Fibroblast of skin of left biceps (primary cell): ENCODE measurements at places on chromosomes 6 and 20.

GRCh38 chr20:21353236-21353635, 44.1 kb downstream of the NKX2-4 start:
- DNase-seq: no peak

DNA sequence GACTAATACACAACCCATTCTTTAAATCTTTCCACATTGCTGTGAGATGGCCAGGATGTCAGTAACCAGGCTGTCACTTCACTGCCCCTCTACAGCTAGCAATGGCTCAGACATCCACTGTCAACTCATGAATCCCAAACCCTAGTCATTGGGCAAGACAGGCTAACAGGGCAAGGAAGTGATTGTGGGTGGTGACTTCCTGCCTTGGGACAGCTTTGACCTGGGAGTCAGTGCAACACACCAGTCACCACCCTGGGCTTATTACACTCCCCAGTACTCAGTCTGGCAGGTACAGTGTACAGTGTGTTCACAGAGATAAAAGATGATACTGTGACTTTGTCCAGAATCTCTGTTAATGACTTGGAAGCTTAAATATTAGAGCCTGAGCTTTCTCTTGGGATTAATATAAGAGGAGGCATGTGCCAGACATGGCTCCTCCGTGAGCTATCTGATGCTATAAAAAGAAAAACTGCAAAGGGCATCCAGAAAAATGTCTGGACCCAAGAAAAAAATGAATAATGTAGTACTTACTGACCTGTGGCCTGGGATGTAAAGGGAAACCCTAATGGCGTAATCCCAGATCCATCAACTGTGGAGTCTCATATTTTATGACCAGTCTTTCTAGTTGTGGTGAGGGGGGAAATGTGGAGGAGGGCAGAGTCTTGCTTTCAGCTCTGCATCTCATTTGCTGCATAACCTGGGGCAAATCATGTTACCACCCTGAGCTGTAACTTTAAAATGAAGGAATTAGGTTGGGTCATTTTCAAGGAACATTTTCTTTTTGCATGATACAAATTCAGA, 244.4 kb downstream of the SLC24A3 start:
- no peak for DNase-seq

- no peak for DNase-seq
These were observed 64.6 kb upstream of the GMDS start for GRCh38 chr6:2310042-2310441.

- peak; percentile 2 for DNase-seq
These were observed 2.1 kb downstream of the PTPRT start for GRCh38 chr20:43187476-43188233.

DNA sequence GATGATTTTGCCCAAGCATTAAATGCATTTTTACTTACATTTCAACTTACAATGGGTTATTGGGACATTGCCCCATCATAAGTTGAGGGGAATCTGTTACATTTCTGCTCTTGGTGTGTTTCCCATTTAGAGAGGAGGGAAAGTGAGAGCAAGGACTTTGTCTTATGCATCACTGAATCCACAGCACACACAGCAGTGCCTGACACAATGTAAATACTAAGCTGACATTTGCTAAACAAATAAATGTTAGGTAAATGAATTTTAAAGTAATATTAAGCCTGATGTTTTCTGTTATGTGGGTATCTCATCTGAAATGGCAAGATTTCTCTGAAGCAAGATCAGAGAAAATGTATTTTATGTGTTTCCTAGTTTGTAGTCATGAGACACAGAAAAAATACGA, 143.6 kb upstream of the STXBP5 start:
- no peak for DNase-seq

DNA sequence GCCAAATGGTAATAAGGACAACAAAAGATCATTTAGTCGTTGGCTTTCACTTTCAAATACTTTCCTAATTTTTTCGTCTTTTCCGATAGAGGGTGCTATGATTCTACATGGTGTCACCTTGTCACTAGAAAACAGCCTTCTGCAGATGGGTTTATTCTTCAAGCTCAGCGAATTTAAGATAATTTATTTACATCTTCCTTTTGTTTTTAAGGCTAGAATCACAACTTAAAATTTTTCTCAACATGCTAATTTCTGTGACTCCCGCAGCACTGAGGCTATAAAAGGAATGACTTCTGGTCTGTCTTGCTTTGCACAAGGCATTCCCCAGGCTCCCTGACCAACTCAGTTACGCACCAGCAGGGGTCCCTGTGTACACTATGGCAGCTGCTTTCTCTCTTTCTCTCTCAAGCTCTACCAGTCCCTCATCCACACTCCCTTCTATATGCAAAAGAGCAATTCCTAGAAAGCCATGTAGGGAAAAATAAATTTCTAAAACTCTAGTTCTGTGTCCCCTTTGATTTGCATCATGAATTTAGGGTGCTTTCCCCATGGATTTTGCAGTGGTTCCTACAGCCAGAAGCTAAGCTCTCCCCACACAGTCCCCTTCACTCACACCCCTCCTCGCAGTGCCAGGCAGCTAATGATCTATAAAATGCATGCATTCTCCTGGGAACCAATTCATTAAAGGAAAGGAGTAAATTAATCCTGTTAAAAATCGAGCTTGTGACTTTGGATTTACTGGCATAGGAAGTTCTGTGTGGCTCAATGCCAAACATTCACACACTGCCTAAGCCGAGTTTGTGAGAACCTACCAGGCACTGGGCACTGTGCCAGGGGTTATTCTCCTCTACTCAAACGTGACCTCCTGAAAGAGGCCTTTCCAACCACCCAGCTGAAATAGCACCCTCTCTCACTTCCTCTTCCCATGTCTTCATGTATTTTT, 74.5 kb downstream of the DCDC2 start:
- no peak for DNase-seq

GRCh38 chr20:35902545-35902941, 51.8 kb downstream of the SCAND1 start:
- no peak for DNase-seq

GRCh38 chr20:60142587-60142986, 184.4 kb downstream of the CDH26 start:
- DNase-seq: no peak

DNA sequence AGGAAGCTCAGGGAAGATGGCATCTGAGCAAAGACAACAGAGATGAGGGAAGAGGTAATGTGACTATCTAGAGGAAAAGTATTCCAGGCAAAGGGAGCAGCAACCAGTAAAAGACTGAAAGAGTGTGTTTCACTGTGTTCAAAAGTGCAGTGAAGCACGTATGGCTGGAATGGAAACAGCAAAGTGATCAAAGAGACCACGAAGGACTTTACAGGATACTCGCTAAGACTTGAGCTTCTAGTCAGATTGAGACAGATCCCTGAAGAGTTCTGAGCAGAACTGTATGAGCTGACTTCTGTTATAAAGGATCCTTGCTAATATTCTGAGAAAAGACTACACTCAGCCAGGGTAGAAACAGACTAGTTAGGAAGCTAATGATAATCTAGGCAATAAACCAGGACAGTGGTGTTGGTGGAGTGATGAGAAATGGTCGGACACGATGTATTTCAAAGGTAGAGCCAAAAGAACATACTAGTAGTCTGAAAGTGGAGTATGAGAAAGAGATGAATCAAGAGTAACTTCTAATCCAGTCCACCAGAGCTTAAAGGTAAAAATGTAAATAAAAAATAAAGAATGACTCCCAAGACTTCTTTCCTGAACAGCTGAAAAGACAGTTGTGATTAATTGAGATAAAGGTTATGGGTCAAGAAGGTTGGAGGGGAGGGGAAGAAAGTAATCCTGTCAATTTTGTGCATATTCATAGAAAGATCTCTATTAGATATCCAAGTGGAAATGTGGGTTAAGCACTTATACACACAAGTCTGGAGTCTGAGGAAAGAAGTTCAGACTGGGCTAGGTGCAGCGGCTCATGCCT, 14.2 kb downstream of the SEC63 start:
- DNase-seq: no peak

DNA sequence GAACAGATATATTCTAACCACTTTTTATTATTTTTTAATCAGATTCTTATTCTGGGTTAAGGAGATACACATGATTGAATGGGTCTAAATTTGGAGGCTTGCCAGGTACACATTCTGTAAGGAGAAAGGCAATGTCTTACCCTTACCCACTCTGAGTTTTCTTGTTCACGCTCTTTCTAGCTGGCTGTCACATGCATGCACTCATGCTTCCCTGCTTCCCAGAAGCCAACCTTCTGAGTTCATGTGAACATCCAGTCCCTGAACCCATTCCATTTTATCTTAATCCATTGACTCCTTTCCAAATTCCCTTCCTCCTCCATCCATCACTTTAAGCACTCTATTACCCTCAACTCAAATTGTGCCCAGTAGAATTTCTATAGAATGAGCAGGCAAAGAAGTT, 17.5 kb upstream of the MOCS1 start:
- no peak for DNase-seq

DNA sequence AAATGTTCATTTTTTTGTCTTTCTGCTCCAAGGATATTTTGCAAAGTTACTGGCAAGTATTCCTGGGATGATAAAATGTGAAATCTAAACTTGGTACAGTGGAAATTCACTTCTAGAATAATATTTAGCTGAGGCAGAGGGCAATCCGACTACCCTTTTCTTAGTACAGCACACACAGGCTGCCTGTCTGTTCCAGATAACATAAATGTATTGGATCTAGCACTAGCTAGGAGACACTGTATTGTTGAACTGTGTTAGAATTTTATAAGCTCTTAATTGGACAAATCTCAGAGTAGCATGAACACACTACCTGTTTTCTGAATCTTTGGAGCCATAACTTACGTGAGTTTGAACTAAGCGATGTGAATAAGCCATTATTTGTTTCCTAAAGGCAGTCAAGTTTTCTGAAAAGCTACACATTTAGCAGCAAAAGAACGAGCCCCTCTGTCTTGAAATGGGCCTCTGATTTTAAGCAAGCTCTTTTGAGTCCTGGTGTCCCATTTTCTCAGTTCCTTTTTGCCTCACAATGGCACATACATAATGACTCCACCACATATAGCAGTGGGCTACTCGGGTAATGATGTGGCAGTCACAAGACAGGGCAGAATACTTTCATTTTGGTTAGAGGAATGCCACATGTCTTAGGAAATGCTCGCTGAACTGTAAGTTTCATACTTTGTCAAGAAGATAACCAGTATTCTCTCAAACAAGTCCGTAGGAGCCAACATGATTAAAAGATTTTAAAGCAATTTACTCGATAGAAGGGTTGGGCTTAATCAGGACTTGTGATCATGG, 116.5 kb upstream of the ESR1 start:
- no peak for DNase-seq

DNA sequence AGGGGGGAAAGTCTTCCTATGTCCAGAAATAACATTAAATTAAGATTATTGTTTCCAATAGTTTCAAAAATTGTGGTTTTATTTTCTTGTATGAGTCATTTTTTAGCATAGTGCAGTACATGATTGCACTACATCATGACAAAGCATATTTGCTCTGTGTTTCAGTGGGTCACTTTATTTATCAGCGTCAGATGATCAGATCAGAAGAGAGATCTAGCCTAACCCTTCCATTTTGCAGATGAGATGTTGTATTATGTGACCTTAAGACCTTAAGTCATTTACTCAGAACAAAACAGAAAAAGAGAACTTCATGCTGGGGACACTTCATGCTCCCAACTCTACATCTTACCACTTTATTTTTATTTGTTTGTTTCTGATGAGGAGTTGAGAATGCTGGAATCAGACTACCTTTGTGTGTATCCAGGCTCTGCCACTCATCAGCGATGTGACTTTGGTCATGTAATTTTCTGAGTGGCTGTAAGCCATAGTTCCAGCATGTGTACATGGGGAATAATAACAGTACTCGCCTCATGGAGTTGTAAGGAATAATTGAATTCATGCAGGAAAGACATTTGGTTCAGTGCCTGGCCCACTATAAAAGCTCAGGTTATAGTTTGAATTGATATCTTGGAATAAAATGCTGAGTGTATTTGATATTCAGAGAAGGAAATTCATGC, 13.5 kb downstream of the EYA4 start:
- no peak for DNase-seq

DNA sequence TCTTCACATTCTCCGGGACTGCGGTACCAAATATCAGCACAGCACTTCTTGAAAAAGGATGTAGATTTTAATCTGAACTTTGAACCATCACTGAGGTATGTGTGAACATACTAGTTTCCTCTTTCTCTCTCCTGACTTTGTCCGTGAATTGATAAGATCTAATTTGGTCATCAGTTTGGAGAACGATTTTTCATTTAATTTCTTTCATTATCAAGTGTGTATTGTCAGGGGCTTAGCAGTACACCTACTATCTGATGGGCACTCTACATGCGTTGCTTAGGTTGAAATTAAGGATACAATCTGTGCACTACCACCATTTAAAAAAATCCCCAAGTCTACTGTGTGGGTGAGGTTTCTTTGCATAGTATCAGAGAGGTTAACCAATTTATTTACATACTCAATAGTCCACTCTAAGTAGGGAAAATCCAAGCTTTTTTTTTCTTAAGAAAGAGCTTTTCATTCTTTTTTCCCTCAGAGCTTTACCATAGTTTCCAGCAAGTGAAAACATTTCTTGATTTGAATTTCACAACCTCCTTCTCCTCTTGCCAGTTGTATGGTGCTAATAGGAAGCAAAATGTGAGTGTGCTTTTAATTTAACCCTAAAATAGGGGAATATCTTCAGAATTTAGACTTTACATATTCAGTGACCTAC, 105.4 kb upstream of the ESR1 start:
- DNase-seq: no peak

DNA sequence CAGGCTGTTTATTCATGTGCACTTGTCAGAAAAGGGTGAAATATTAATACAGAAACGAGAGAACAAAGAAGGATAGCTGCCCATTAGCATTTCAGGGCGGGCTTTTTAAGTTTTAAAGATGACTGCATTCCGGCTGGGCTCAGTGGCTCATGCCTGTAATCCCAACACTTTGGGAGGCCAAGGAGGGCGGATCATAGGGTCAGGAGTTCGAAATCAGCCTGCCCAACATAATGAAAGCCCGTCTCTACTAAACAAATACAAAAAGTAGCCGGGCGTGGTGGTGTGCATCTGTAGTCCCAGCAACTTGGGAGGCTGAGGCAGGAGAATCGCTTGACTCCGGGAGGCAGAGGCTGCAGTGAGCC, 130.5 kb downstream of the HFE start:
- no peak for DNase-seq

DNA sequence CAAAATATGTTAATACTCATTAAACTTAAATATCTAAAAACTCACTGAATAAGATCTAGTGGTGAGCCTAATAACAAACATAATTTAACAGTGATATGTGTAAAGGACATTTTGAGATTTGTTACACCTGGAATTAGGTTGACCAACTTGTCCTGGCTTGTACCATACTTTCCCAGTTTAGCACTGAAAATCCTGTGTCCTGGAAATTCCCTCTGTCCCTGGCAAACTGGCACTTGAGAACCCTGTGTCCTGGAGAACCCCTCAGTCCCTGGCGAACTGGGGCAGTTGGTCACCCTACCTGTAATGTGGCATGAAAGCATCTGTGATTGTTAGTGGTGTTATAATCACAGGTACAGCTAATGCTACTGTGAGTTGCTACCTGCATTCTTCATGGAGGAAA, 6.9 kb upstream of the PRND start:
- DNase-seq: no peak
